ENCODE measurements at places on chromosomes 7 and 10.
A peak's percentile ranks its signal among the peaks of the same experiment; 100 is the strongest.

DNA sequence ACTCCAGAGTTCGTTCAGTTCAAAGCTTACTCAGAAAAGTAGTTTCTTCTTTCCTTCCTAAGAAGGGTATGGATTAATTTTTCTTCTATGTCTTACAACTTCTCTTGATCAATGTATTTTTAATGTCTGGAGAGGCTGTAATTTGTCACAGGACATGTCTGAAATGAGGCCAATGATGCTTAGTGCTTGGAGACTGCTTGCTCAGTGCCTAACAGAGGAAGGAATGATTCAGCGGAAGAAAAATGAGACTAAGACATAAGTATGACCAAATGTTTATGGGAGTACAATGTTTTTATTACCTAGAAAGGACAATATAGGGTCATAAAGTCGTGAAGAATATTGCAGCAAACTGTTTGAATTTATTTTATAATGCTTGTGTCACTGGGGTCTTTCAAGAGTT is 43.3 kb downstream of the GPR37 start:
- DNase-seq = no peak

- DNase-seq = no peak
Measured at GRCh38 chr10:65735382-65735781, 1190.5 kb upstream of the LRRTM3 start.

GRCh38 chr7:131002600-131002999 is 268.6 kb upstream of the KLF14 start:
- DNase-seq = no peak

GRCh38 chr7:98479318-98479717 is 78.4 kb upstream of the BAIAP2L1 start:
- no peak for DNase-seq

DNA sequence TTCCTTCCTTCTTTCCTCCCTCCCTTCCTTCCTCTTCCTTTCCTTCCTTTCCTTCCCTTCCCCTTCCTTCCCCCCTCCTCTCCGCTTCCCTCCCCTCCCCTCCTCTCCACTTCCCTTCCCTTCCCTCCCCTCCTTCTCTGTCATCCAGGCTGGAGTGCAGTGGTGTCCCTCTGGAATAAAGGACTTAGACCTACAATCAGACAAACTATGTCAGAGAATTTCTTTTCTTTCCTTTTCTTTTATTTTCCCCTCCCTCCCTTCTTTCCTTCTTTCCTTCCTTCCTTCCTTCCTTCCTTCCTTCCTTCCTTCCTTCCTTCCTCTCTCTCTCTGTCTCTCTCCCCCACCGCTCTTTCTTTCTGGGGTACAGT is 242.2 kb downstream of the GATA3 start:
- no peak for DNase-seq

GRCh38 chr7:156892081-156892800 is 742 bp downstream of the LMBR1 start:
- DNase-seq = peak; percentile 60

DNA sequence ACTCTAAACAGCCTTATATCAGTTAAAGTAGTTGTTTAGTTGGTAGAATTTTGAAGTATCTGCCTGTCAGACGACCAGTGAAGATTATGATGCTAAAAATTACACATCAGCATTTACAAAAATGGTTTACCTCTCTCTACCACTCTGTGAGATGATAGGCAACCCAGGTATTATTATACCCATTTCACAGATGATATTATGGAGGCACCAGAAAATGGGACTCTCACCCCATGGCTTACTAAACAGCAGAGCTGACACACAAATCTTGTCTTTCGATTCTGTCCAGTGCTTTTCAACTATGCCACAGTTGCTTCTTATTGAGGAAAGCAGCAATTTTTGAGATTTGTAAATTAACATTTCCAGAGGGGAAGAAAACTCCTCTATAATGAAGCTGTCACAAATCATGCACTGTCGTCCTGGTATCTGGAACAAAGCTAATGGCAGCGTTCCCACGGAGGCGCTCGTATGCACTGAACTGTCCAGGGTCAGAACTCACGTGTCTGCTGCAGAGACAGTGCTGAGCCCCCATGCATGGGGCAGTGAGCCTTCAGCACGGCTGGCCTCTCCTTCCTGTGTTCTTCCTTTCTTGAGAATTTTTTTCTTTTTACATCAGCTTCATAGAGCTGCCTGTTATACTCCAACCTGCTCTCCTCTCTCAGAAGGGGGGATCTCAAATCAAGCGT is 381.1 kb downstream of the SDK1 start:
- no peak for DNase-seq

GRCh38 chr7:46739518-46740234 is 818.6 kb upstream of the IGFBP3 start:
- DNase-seq = no peak

- no peak for DNase-seq
Measured at GRCh38 chr7:81025360-81025759, 106.5 kb upstream of the SEMA3C start.

DNA sequence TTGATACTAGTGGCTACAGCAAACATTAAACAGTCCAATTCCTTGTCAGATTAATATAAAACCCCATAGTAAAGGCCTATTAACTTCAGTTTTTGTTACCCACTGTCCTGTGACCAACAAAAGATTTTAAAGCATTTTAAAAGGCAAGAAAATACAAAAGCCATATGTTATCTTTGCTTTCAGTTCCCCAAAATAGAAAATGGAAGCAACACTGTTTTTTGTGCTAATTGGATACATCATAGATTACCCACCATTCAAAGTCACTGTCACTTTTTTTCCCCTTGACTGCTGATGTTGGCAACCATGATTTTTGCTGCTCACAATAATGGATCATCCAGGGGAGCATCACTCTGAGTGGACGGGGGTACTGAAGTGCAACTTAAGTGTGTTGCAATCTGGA is 52.4 kb upstream of the TMEM140 start:
- no peak for DNase-seq

GRCh38 chr7:32259931-32260596 is 189.9 kb upstream of the PDE1C start:
- no peak for DNase-seq

GRCh38 chr7:73899731-73900142 is 38.8 kb downstream of the TMEM270 start:
- no peak for DNase-seq

DNA sequence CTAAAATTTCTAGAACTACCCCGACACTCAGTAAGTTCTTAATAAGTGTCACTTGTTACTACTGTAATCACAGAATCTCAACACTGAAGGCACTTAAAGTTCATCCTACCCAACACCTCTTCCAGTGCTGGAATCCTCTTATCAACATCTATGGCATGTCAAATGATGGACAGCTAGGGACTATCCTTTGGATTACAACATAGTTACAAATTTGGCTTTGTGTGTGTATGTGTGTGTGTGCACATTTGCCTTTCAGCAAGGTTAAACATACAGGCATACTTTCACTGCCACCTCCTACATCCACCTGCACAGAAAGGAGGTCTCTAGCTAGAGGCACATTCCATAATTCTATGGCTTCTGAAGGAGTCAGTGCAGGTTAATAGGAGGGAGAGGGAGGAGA is 25.8 kb downstream of the PTTG1IP2 start:
- DNase-seq = no peak

DNA sequence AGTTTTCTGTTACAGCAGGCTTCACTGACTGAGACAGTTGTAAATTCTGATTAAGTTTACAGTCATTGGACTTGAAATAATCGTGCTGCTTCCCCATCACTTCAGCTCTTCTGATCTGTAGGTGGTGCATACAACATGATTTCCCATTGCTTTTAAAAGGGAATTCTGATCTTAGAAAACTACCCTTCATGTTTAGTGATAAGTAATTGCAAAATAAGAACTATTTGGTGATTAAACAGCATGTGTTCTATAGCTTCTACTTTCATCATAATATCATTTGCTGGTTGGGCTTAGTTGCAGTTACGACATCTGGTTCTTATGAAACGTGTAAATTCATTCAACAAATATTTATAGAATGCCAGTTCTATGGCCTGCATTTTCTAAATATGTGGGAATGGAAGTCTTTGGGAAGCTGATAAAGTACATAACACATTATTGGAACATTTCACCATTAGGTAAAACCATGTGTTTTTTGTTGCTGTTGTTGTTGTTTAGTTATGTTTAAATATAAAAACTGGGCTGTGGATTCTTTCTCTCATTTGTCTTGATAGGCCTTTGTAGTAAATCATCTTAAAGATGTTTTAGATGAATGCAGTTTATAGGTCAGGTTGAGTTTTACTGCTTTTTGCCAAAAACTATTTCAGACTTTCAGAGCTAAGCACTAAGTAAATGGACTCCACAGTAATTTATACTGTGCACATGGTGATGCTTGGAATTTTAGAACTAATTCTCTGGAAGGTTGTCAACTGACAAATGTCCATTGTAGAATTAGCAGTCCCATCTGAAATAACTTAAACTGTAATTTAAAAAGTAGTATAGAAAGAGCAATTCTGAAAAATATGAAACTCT is 13.1 kb downstream of the GNAI1 start:
- DNase-seq = no peak

DNA sequence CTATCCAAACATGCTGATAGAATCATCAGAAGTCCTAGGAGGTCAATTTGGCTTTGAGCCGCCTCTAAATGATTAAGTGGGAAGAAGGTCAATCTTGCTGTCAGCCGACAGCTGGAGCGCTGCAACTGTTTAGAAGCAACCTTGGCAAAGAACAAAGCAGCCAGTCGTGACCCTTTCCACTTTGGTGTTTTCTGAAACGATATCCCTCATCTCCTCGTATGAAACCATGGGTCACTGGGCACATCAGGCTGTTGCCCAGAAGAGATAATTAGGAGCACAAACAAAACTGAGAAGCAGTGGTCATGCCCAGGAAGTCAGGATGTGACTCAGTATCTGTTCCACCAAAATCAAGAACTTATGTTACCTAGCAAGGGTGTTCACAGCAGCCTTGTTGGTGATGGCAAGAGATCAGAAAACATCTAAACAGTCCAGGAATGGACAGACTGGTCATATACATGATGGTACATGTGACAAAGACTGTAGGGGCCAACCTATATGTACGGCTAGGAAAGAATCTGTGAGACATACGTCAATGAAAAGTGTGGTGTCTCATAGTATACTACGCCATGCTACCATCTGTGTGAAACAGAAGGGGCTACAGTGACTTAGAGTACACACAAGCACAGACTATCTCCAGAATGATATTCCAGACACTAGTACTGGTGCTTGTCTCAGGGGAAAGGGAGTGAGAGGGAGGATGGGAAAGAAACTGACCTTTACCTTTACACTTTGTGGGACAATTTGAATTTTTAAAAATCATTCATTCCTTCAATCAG is 22.4 kb downstream of the STN1 start:
- DNase-seq = no peak

DNA sequence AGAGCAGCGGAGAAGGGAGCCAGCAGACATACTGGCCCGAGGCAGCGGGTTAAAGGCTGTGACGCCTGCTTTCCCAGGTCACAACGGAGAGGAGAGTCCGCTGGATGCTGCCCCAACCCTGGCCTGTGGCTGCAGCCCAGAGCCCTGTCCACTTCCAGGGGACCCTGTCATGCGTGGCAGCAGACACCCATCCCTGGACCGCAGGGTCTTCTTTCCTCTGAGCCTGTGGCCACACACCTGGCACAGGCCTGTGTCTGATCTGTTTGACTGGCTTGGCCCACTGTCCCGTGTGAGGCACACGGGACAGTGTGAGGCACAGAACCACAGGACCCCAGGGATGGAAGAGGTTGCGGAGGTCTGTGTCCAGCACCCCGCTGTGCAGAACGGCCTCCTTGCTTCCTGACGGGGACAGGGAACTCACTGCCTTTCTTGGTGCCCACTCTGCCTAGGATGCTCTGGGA is 42.4 kb downstream of the INSIG1 start:
- DNase-seq = no peak

- DNase-seq = no peak
Measured at GRCh38 chr7:141500608-141501007, 50.6 kb upstream of the AGK start.

- no peak for DNase-seq
Measured at GRCh38 chr7:28483112-28483511, 70.8 kb downstream of the CREB5 start.

GRCh38 chr10:27104919-27105318 is 4.6 kb upstream of the ANKRD26 start:
- no peak for DNase-seq

- no peak for DNase-seq
Measured at GRCh38 chr10:351770-352334, 216.6 kb downstream of the ZMYND11 start.

- DNase-seq = no peak
Measured at GRCh38 chr7:81181066-81181465, 262.2 kb upstream of the SEMA3C start.

DNA sequence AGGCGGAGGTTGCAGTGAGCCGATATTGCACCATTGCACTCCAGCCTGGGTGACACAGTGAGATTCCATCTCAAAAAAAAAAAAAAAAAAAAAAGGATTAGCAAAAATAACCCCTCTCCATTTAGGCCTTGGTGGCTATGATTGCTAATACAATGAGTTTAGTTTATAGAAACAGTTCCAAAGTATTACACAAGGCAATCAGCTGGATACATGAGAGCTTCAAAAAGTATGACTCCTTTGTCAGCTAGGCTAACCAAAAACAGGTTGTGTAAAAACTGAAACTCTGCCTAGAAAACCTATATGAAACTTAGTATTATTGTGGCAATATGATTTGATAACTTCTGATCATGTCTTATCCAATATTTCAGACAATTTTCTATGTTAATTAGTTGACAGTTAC is 57.2 kb downstream of the SUGCT start:
- DNase-seq = no peak

- no peak for DNase-seq
Measured at GRCh38 chr7:124032369-124033094, at the start of gene TMEM229A. TSS of gene TMEM229A (minus strand) at chr7:124033067. CDS start at chr7:124033003, 64 bp downstream.

- no peak for DNase-seq
Measured at GRCh38 chr10:23516530-23516929, 77.7 kb downstream of the OTUD1 start.

DNA sequence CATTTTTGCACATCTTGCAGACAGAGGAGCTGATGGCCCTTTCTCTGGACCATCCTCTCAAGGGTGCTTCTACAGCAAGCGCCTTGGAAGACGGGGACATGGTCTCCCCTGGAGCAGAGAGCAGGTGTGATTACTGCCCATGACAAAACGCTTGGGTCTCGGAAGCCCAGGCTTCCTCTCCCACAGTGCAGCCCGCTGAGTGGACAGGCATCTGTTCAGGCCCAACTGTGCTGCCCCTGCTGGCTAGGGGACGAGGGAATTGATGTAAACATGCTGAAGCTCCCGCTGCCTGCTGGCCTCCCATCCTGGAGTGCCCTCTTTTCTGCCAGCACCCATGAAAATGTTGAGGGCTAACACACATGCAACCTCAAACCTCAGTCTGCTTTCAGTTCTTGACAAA is 14.3 kb downstream of the IL15RA start:
- DNase-seq = no peak

Measured in T-helper 9 cell (primary cell).